ENCODE measurements at places on chromosomes 1 and 21. TPM values are rescaled to one million over a fixed set of nuclear protein-coding genes. Genes with fewer than 3 reads are reported as not detected.
A peak's percentile ranks its signal among the peaks of the same experiment; 100 is the strongest.

GRCh38 chr1:235952950-235953615 is 86.4 kb upstream of the LYST start:
- no peaks in the 10 kb centered on the region for H3K36me3 ChIP-seq
- H3K27me3 ChIP-seq: no peaks in the 10 kb centered on the region
- DNase-seq: no peak
- H3K4me1 ChIP-seq: peaks cover 11% of the 10 kb centered on the region

The TEKT2 gene
- total RNA-seq: 8.4 TPM

GRCh38 chr1:234507626-234508387 is 28.8 kb upstream of the TARBP1 start:
- no peak overlapping the region for H3K4me3 ChIP-seq
- H3K27ac ChIP-seq: no peak overlapping the region
- no peak for DNase-seq
- H3K27me3 ChIP-seq: no peaks in the 10 kb centered on the region
- H3K36me3 ChIP-seq: no peaks in the 10 kb centered on the region

- H3K36me3 ChIP-seq: peaks cover 10% of the 10 kb centered on the region
- no peaks in the 10 kb centered on the region for H3K27me3 ChIP-seq
- peaks cover 10% of the 10 kb centered on the region for H3K4me1 ChIP-seq
- DNase-seq: no peak
- no peak overlapping the region for H3K4me3 ChIP-seq
- peak overlapping the region; percentile 13 for H3K27ac ChIP-seq
These were observed 18.5 kb downstream of the HAX1 start for GRCh38 chr1:154290921-154291320.

DNA sequence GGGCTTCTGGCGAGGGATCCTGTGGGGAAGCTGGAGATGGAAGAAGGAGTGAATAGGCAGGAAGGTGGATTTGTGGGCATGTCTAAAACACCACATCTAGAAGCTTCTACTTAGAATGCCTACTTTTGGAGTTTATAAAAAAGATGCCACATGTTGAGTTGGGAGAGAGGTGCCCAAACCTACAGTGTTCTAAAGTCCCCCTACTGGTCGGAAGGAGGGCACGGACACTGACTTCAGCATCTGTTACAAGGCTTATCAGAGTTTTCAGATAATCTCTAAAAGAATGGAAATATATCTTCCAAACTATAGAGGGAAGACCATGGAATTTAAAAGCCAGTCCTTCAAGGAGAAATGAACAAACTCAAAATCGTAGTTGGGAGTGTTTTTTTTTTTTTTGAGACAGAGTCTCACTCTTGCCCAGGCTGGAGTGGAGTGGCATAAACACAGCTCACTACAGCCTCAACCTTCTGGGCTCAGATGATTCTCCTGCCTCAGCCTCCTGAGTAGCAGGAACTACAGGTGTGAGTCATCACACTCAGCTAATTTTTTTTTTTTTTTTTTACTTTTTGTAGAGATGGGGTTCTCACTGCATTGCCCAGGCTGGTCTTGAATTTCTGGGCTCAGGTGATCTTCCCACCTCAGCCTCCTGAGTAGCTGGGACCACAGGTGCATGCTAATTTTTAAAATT is 14.8 kb downstream of the IBA57 start:
- H3K27ac ChIP-seq: no peak overlapping the region
- no peak for DNase-seq
- H3K36me3 ChIP-seq: no peaks in the 10 kb centered on the region
- H3K4me3 ChIP-seq: no peak overlapping the region

GRCh38 chr1:37825506-37825905 is 17.5 kb upstream of the YRDC start:
- H3K4me1 ChIP-seq: no peaks in the 10 kb centered on the region
- H3K4me3 ChIP-seq: no peak overlapping the region
- no peak overlapping the region for H3K27ac ChIP-seq
- no peak for DNase-seq
- H3K27me3 ChIP-seq: no peaks in the 10 kb centered on the region

All from neural crest cell (in vitro differentiated cells).